ENCODE measurements at places on chromosomes 2 and 18. TPM values are rescaled to one million over a fixed set of nuclear protein-coding genes. Genes with fewer than 3 reads are reported as not detected.

GRCh38 chr2:176391148-176391419 is 121.8 kb downstream of the MTX2 start:
- no peak for DNase-seq

- DNase-seq: no peak
Observed at GRCh38 chr18:59156316-59156715, 16.6 kb downstream of the SEC11C start.

DNA sequence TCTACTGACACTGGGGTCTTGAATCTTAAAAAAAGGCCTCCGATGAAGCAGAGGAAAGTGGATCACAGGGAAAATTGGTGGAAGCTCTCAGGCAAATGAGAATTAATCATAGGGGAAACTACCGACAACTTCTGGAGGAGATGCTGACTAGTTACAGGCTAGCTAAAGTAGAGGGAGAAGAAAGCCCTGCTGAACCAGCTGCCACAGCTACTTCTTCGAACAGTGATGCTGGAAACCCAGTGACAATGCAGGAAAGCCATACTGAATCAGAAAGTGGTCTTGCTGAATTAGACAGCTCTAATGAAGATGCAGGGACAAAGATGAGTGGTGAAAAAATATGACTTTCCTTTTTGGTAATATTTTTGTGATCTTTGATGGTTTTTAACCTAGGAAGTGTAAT is 44.9 kb upstream of the SLC3A1 start:
- no peak for DNase-seq

- no peak for DNase-seq
Observed at GRCh38 chr2:5472673-5473072, 219.5 kb upstream of the SOX11 start.

DNA sequence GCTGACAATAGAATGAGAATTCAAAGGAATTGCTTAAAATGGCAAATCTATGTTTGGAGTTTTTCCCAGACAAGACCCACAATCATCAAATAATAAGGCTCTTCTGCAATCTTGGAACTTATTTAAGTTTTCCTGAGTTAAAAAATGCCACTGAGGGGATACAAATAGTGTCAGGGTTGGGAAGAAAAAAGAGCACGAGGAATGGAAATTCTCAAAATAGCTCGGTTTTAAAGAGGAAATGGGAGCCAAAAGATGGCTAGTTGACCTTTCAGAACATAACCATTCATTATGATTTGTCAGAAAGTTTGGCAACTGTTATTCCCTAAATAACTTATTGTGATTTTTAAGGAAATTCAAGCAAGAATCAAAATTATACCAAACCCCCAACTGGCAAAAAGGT is 127.7 kb downstream of the RAPGEF4 start:
- no peak for DNase-seq

GRCh38 chr2:227703961-227704360 is 13.9 kb downstream of the SLC19A3 start:
- DNase-seq: no peak

DNA sequence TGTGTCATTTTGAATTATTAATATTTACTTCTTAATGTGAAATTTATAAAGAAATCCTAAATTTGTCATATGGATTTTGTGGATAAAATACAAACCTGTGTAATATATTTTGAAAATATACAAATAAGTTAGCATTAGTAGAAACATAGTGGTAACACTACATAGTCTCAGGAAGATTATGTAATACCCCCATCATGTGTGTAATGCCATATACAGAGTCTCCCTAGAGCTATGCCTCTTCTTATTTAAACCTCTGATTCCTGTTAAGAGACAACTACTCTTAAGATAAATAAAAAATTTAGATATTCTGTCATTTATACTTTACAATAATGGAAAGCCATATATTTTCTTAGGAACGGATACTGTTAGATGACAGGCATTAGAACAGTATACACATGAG is 2012.0 kb upstream of the LRRTM1 start:
- DNase-seq: no peak

GRCh38 chr18:13379062-13379865 is 160.7 kb downstream of the LDLRAD4 start:
- no peak for DNase-seq

DNA sequence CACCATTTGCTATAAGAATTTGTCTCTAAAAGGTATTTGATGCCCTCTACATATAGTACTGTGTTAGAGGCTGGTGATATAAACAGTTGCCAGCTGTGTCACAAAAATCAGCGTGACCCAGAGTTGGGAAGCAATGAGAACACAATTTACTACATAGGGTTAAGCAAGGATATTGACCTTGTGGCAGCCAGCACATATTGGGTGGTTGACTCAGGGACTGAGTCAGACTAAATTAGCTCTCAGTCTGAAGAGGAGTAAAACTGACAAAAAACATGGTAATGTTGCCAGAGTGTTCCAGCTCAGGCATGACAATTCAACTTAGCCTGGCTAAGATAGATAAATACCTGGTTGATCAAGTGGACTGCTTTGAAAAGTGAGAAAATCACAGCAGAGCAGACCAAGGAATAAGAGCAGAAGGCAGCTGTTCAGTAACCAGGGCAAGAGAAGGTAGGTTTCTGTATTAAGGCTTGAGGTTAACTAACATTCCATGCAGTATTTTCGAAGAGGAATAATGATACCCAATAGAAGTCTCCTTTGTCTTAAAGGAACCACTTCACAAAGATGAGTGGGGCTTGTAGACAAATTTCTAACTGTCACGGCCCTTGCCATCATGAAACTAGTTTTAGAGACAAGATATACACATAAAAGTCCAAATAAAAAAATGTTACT is 108.2 kb upstream of the ERBB4 start:
- no peak for DNase-seq

DNA sequence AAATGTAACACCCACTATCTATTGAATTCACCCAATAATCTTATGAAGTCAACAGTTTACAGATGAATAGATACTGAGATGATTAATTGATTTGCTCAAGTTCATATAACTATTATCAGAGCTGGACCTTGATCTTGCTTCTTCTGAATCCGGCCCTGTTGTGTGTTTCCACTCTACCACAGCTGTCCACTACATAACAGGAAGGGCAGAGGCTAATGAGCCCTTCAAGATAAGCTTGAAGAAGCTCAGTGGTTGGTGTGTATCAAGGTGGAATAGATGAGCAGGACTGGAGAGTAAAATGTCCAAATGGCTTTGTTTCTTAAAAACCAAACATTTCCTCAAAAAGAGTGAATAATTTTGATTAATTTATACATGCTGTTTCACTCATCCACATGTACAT is 56.4 kb upstream of the ITGB6 start:
- no peak for DNase-seq

DNA sequence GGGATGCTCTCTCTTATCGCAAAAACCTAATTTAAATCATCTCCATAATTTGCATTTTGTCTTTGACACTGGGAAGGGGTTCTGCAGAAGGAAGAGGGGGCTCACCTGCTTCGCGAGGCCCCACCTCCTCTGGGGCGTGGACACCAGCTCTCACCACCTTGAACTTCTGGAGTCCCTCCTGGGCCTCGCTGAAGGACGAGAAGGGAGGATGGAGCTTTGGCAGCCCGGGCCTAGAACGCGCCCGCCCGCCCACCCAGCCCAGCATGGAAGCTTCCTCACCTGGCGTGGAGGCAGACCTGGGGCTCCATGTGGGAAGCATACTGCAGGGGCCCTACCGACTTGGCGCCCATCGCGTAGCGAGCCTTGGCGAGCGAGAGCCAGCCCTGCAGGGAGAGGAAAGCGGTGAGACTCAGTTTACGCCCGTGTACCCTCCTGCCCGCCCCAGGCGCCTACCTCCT is 1.1 kb upstream of the IMP4 start:
- no peak for DNase-seq

- DNase-seq: no peak
Observed at GRCh38 chr2:207315131-207315530, 149.4 kb upstream of the KLF7 start.

DNA sequence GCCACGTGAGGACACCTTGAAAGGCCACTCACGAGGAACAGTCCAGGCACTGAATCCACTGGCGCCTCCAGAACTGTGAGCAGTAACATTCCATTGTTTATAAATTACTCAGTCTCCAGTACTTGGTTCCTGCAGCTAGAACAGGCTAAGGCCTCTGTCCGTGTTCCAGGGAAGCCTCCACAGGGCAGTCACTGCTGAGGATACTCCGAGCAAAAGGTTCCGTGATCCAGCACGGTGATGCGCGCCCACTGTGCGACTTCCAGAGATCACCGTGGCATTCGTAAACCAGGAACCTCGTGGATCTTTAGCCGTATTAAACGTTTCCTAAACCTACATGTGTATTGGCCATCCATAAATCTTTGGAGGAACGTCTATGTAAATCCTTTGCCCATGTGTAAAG is 51.5 kb upstream of the SALL3 start:
- DNase-seq: no peak

GRCh38 chr2:8659092-8659734 is 22.6 kb upstream of the ID2 start:
- no peak for DNase-seq

GRCh38 chr2:201258666-201259615 is 1.4 kb upstream of the CASP8 start:
- peak; percentile 42 for DNase-seq

- no peak for DNase-seq
Observed at GRCh38 chr18:69715191-69715795, 232.4 kb downstream of the CD226 start.

DNA sequence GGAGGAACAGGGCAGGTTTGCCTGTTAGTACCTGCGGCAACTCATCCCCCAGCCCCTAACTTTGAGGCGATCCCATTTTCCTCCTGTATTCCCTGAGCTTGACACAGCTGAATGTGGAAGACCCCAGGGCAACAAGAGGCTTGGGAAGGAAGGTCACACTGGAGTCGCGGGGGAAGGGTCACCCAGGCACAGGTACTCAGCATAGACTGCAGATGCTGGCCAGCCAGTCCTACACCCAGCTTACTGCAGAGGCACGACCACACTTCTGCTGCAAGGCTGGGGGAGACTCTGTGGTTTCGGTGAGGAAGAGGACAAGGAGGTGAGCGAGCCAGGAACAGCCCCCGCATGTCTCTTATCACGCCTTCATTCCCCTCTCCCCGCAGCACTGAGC is 91.5 kb downstream of the MALT1 start:
- DNase-seq: no peak

DNA sequence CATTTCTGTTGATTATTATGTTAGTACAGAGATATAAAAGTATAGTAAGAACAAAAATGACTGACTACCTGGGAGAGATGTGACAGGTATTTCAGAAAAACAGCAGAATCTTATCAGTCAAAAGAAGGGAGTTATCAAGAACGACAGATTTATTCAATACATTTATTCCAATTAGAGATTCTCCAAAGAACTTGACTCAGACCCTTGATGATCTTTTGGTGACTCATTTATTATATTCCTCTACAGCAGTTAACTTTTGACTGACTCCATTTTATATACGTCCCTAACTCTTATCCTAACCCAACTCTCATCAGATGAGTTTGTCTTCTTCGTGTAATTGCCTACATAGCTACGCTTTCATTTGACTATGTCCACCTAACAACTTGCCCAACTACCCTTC is 91.1 kb downstream of the C2orf74 start:
- DNase-seq: no peak

DNA sequence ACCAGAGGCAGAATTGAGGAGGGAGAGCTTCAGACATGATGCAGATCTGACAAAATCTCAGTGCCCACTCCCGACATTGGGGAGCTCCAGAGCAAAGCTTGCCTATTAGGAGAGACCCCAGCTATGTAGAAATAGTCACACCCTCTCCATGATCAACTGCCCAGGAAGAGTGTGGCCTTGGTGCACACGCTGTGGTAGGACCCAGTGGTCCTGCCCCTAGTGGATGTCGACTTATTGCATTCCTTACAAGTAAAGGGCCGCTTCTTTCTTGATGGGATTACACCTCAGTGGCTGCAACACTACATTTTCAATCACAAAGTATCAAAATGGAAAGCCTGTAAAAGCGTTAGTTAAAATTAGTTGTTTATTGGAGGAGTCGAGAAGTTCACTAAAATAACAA is 64.2 kb downstream of the VRK2 start:
- DNase-seq: no peak

- DNase-seq: no peak
Observed at GRCh38 chr2:86044614-86045013, 61.1 kb downstream of the POLR1A start.

GRCh38 chr2:128512379-128513115 is 193.9 kb upstream of the HS6ST1 start:
- DNase-seq: no peak

DNA sequence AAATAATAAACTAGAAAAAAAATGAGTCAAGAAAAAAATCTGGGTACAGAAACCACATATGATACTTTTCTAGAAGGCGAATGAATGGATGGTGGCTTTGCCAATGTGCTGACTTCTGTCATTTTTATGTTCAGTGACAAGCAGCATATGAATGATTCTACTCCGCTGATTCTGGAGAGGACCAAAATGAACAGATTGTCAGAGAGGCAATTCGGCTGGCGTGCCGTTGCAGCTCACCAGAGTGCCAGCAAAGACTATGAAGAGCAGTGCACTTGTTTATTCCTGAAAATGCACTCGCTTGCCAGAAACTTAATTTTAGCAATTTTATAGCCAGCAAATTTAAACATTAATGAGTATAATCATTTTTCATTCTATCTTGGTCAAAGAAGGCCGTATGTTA is 105.9 kb upstream of the NYAP2 start:
- no peak for DNase-seq

- DNase-seq: no peak
Observed at GRCh38 chr2:152012697-152013096, 86.1 kb downstream of the CACNB4 start.

GRCh38 chr2:200862532-200863000 is 1.9 kb downstream of the CLK1 start:
- DNase-seq: no peak

Gene MDH1B
- polyA plus RNA-seq: 0.39 TPM

Gene EIPR1
- 15.0 TPM for polyA plus RNA-seq

Gene NT5C1B
- polyA plus RNA-seq: 0.04 TPM

Gene GAREM2
- 4.0 TPM for polyA plus RNA-seq

Gene EML6
- polyA plus RNA-seq: 1.4 TPM

Gene CFAP53
- polyA plus RNA-seq: 0.34 TPM

Gene ZNF638
- 69.3 TPM for polyA plus RNA-seq

Gene CFAP65
- not detected for polyA plus RNA-seq

Gene LRATD1
- 26.2 TPM for polyA plus RNA-seq

Gene CCDC102B
- 5.6 TPM for polyA plus RNA-seq

Gene DCC
- 0.08 TPM for polyA plus RNA-seq

Gene SULT1C2
- 0.15 TPM for polyA plus RNA-seq

Gene TET3
- 2.5 TPM for polyA plus RNA-seq

Gene CLEC4F
- 0.03 TPM for polyA plus RNA-seq

Gene NEB
- polyA plus RNA-seq: 0.29 TPM

Gene TXNDC2
- polyA plus RNA-seq: 0.08 TPM

Gene SLC9A4
- 0.22 TPM for polyA plus RNA-seq

Gene IL36B
- not detected for polyA plus RNA-seq

Gene UPP2
- polyA plus RNA-seq: not detected

Gene RGPD6
- 6.7 TPM for polyA plus RNA-seq

Gene LIMS2
- 346 TPM for polyA plus RNA-seq

Gene POTEE
- not detected for polyA plus RNA-seq

Gene DUSP2
- polyA plus RNA-seq: 18.1 TPM

Gene PSMA8
- not detected for polyA plus RNA-seq
